Smooth muscle cell of the brain vasculature (primary cell): ENCODE measurements at places on chromosomes 5 and 9.

DNA sequence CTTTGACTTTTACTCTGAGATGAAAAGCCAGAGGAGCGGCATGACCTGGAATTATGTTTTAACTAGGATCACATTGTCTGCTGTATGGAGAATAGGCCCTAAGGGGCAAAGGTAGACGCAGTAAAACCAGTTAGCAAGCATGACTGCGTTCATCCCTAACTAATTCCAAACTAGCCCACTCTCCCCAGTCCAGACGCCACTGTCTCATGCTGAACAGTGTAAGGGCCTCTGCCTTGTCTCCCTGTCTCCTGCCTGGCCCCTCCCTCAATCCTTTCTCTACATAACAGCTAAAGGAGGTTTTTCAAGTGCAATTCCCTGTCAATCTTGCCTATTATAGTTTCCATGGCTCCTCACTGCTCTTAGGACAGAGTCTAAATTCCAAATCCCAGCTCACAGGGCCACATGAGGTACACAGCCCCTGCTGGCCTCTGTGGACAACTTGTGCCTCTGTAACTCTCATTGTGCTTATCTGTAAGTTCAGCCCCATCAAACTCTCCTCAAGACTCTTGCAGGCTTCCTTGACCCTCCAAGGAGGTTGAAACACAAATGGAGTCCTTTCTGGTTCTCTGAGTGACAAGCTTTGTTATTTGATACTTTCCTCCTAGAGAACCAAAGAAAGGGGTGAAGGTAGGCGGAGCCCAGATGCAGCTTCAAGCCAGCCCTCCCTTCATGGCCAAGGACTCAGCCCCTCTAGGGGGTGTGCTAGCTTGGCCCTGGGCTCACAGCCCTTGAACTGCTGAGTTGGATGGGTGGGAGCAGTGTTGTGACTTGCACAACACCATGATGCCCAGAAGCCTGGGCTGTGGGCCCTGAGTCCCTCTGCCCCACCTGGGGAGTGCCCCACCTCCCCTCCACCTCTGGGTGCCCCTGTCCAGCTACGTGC lies 16.0 kb upstream of the SLC22A4 start:
- DNase-seq: no peak

DNA sequence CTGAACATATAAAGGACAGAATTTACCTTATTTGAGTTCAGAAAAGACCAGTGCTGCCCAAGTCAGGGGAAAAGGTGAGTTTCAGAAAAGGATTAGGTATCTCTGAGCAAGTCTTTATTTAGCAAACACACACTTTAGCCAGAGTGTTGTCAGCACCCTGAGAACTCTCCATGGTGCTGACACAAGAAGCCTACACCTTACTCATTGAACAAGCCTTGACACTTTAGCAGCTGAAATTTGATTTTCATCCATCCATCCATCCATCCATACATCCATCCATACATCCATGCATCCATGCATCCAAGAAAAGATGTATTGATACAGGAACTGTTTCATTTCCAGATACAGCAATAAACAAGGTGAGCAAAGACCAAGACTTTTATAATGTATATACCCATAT lies 311.2 kb downstream of the TRIM32 start:
- DNase-seq: no peak

- no peak for DNase-seq
Measured at GRCh38 chr5:71862507-71863060, 143.5 kb downstream of the CARTPT start.

- DNase-seq: no peak
Measured at GRCh38 chr9:121884057-121884541, 209.0 kb downstream of the TTLL11 start.

GRCh38 chr5:157259699-157260098 lies 6.2 kb upstream of the CYFIP2 start:
- no peak for DNase-seq

DNA sequence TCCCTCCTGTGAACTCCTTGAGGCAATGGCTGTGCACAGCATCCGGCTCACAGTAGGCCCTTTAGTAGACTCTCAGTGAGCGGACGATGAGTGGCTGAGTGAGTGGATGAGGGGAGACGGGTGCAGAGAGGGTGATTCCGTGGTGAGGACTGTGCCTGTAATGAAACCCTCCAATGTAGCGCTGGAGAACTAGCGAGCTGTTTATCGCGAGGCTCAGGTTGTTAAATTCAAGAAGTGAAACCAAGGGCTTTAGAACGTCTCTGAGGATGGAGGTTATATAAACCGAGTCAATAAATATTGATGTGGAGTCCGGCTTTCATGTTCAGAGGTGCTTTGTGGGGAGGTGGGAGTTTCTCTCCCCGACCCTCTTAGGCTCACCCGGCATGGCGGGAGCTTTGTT lies 53.2 kb downstream of the NSG2 start:
- no peak for DNase-seq

DNA sequence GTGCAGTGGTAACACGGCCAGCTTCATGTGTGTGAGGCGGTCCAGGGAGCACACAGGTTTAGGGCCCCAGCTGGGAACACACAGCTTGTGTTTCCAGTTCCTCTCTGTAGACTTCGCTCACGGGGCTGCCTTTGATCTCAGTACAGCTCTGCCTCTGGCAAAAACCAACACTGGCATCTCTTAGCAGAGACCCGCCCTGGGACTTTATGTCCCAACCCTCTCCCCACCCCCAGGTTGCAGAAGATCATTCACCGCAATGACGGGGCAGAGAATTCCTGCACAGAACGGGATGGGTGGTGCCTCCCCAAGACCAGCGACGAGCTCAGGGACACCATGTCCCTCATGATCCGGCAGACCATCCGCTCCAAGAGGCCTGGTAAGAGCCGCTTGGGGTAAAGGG lies 5.2 kb upstream of the CEL start:
- DNase-seq: no peak

GRCh38 chr9:130557077-130557468 lies 22.3 kb upstream of the FUBP3 start:
- DNase-seq: no peak

- DNase-seq: no peak
Measured at GRCh38 chr9:132729235-132729890, 59.1 kb downstream of the GTF3C4 start.

DNA sequence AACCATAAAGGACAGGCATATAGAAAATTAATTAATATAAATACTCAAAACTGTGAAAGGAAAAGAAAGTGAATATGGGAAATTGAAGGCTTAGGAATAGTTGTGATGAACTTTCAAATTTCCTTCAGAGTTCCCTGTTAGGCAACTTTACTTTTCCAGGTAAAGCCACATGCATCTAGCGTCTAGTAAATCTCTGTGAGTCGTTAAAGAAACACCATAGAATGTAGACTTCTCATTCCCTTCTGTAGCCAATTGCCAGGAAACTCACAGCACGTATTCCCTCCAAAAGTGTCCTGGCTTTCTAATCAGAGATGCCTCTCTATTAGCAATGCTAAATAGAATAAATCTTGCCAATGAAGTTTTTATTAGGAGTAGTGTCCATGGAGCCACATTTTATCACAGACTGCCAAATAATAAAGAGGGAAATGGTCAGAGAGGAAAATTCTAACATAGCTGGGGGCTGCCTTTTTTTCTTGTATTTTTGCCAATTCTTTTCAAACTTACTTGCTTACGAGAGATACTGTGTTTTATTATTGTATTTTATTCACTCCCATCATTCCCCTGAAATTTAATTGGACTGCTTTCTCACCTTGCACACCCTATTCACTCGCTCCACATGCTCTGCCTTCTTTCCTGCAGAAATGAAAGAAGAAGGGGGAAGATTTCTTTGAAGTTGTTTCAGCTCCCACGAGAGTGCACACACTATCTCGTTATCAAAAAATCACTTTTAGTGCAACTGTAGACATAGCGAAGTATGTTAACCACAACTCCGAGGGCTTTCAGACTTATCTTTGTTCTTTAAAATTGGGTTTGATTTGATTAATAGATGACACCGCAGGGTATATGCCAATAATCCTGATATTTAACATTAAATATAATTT lies 439.0 kb downstream of the CSNK1G3 start:
- DNase-seq: no peak

GRCh38 chr5:35979715-35980114 lies 11.5 kb downstream of the UGT3A1 start:
- no peak for DNase-seq

DNA sequence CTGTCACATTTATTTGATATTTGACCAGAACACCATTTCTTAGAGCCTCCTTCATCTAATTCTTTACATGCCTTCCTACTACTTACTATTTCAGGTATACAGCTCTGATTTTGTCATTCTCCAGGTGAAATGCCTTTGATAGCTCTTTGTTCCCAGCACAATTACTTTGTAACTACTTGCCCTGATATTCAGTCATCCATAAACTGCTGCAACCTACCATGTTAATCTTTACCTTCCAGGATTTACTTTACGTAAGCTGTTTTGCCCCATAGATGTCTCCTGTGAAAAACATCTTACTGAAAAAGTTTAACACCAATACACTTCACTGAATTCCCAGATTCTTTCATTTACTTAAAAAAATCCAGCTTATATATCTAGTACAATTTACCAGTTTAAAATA lies 443.8 kb upstream of the CYLC2 start:
- DNase-seq: no peak

DNA sequence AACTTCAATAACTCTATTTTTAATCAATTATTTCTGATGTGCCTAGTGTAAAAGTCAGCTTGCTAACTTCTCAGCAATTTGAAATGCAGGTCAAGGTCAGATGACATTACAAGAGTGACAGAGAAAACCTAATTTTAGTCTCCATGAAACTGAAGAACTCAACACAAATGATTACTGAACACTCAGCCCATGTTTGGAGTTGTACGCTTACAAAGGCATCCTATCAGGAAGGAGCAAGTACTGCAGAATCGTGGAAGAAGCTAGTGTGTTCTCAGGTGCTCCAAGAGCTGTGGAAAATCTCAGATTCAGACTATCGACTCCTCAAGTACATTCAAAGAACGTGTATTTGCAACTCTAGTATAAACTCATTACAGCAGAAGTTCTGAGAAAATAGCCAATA lies 526.7 kb downstream of the PDE4D start:
- no peak for DNase-seq

DNA sequence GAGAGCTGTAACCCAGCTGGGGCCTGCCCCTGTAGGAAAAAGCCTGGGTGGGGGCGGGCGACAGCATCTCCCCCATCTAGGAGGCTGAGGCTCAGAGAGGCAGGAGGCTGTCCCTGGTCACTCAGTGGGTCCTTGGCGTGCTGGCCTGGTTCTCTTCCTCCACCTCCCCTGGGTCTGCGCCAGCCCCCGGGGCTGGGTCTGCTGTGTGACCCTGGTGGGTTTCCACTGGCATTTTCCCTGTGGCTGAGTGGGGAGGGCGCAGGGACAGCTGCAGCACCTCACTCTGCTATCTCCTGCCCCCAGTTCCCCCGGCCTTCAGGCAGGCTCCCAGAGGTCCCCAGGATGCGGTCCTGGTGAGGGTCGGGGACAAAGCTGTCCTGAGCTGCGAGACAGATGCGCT lies 59.5 kb upstream of the ASS1 start:
- DNase-seq: no peak

- DNase-seq: no peak
Measured at GRCh38 chr5:58439094-58439644, 20.7 kb downstream of the PLK2 start.
